Activated CD8-positive, alpha-beta T cell treated with anti-CD3 and anti-CD28 coated beads, Interleukin-2, amount 10 ng/mL, durations not matched to agents 7 days and 5 days (primary cell): ENCODE measurements at places on chromosomes 4 and X.

DNA sequence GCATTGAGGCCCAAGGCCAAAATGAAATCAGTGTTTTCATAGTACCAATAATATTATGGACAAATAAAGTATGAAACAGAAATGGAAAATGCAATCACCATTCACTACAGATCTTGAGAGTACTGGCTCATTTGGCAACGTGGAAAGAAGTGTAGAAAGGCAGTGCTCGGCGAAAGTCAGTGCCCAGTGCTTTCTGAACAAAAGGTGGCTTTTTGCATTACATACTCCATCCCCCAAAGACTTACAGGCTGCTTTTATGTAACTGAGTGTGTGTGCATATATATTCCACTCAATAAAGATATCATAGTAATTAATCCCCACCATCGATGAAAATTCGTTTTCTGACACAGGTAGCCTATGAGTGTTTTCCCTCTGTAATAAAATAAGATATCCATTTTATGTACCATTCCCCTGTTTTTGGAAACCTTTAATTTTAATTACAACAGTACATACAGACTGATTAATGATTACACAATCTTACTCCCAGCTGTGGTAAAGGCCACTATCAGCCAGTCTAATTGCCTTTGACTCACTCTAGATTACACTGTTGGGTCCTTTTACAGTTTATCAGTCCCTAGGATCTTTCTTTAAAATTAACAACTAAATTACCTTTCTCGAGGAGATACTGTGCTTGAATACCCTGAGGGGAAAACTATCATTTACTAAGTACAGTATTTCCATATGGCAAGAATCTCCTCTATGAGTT, 65.9 kb downstream of the MAD2L1 start:
- no peak overlapping the region for H3K27ac ChIP-seq
- H3K4me1 ChIP-seq, result no peaks in the 10 kb centered on the region
- H3K4me3 ChIP-seq, result no peak overlapping the region
- no peaks in the 10 kb centered on the region for H3K36me3 ChIP-seq
- H3K27me3 ChIP-seq, result peaks cover 2% of the 10 kb centered on the region

GRCh38 chr4:145625677-145626622, 6.8 kb downstream of the MMAA start:
- DNase-seq, result no peak
- peaks cover 33% of the 10 kb centered on the region for H3K36me3 ChIP-seq
- H3K4me1 ChIP-seq, result peaks cover 18% of the 10 kb centered on the region
- H3K4me3 ChIP-seq, result no peak overlapping the region

DNA sequence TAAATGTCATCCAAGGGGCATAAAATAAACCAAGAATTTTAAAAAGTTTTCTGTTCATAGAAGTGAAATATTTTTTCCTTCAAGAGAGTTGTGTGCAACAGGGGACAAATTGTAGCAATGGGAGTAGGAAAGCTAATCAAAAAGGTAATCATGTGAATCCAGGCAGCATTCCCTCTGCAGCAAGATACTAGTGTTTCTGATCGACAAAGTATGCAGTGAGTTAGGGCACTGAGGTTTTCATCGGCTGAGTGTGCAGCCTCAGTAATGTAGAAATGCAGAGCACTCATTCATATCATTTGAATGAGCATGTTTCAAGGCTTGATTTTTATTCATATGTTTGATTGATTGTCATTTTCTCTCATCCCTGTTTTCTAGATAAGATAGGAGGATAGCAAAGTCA, 321.7 kb downstream of the PCDH7 start:
- H3K27ac ChIP-seq, result no peak overlapping the region
- H3K4me3 ChIP-seq, result no peak overlapping the region
- H3K27me3 ChIP-seq, result no peaks in the 10 kb centered on the region

- H3K27me3 ChIP-seq, result no peaks in the 10 kb centered on the region
- H3K4me1 ChIP-seq, result no peaks in the 10 kb centered on the region
- no peak overlapping the region for H3K4me3 ChIP-seq
- H3K36me3 ChIP-seq, result no peaks in the 10 kb centered on the region
- DNase-seq, result no peak
Measured at GRCh38 chrX:46256875-46257274, 288.3 kb downstream of the ZNF674 start.

DNA sequence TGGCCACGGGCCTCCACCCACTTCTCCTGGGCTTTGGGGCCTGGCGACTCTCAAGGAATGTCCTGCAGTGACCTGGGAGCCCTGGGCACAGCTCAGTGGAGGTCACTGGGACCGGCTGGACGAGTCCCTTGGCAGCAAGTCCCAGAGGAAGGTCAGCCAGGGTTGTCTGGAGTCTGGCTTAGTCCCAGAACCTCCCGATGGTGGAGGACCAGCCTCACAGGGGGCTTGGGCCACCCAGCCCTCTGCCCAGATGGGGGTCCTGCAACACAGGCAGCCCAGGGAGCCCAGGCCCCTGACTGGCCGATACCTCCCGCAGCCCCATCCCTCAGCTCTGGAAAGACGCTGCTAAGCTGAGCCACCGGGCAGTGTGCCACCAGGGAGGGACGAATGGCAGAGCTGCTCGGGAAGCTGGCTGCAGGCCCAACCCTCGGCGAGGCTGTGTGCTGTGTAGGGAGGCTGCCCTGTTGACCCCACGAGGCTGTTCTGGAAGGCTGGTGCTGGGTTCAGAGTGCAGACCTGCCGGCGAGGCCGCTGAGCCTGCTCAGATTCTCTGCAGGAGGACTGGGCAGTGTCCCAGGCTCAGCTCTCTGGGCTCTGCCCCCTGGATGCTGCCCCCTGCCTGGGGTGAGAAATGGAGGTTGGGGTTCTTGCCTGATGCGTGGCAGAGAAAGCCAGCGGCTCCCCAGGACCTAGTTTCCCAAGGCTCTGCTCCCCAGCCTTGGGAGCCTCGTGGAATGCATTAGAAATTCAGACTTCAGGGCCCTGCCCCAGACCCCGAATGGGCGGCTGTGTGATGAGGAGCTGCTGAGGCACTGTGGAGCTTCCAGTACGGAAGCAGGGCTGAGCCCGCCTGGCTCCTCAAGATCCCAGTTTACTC, 61.7 kb downstream of the ADRA2C start:
- no peak for DNase-seq
- H3K27me3 ChIP-seq, result no peaks in the 10 kb centered on the region
- H3K4me3 ChIP-seq, result no peak overlapping the region
- no peaks in the 10 kb centered on the region for H3K36me3 ChIP-seq

- H3K27ac ChIP-seq, result no peak overlapping the region
- DNase-seq, result no peak
- peaks cover 19% of the 10 kb centered on the region for H3K27me3 ChIP-seq
- no peak overlapping the region for H3K4me3 ChIP-seq
Measured at GRCh38 chr4:40789771-40790170, 40.0 kb downstream of the NSUN7 start.

- no peak overlapping the region for H3K27ac ChIP-seq
- no peak for DNase-seq
- no peaks in the 10 kb centered on the region for H3K27me3 ChIP-seq
- H3K36me3 ChIP-seq, result no peaks in the 10 kb centered on the region
- H3K4me3 ChIP-seq, result no peak overlapping the region
Measured at GRCh38 chrX:85994797-85995196, 52.6 kb downstream of the CHM start.

DNA sequence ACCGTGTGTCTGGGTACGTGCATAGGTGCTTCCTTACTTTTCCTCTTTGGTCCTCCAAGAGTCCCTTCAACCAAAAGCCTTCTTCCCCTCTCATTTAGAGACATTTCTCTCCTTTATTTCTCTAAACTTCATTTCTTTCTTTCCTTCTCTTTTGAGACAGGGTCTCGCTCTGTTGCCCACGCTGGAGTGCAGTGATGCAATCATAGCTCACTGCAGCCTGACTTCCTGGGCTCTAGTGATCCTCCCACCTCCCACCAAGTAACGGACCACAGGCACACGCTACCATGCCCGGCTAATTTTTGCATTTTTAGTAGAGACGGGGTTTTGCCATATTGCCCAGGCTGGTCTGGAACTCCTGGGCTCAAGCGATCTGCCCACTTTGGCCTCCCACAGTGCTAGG, 42.2 kb downstream of the ACOX3 start:
- no peak for DNase-seq
- no peaks in the 10 kb centered on the region for H3K36me3 ChIP-seq
- no peak overlapping the region for H3K27ac ChIP-seq
- peaks cover 2% of the 10 kb centered on the region for H3K4me1 ChIP-seq
- H3K27me3 ChIP-seq, result no peaks in the 10 kb centered on the region

GRCh38 chr4:31467781-31468180, 747.6 kb downstream of the PCDH7 start:
- no peaks in the 10 kb centered on the region for H3K27me3 ChIP-seq
- H3K36me3 ChIP-seq, result no peaks in the 10 kb centered on the region
- no peaks in the 10 kb centered on the region for H3K4me1 ChIP-seq
- no peak for DNase-seq
- H3K4me3 ChIP-seq, result no peak overlapping the region
- no peak overlapping the region for H3K27ac ChIP-seq

DNA sequence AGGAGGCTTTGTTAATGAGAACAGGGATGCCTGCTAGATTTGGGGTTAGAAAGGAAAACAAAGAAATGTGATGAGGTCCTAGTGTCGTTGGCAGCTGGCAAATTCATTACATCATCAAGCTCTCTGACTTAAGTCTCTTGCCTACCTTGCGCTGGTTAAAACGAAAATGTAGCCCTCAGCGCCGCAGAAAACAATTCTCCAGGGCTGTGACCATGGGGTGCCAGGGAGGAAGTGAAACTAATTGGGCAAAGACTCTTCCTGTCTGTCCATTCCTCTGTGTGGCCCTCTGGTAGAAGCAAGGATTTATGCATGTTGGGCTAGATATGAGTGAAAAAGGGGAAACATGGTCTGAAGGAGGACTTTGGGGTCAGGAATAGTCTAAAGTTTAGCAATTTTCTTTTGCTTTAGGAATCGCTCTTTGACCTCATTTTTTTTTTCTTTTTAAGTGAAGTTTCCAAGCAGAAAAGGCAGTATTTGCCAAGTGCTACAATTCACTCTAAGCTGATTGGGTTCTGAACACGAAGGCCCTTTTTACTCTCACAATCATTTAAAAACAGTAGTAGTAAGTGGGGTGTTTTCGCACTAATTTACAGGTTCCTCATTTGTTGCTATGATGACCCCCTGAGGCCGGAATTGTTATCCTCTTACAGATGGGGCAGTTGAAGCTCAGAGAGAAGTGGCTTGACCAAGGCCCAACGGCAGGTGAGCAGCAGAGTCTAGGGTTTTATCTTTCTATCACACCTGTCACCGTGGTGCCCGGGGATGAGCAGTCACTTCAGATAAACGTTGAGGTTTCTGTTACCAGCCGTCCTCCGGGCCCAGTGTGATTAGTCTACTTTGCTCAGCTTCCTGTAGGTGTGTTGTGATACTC, 27.3 kb upstream of the CHRNA9 start:
- DNase-seq, result peak; percentile 83
- H3K4me3 ChIP-seq, result peak overlapping the region; percentile 64
- H3K27me3 ChIP-seq, result no peaks in the 10 kb centered on the region
- peaks cover 11% of the 10 kb centered on the region for H3K36me3 ChIP-seq
- H3K4me1 ChIP-seq, result peaks cover 91% of the 10 kb centered on the region
- peak overlapping the region; percentile 98 for H3K27ac ChIP-seq

- no peak for DNase-seq
- peaks cover 51% of the 10 kb centered on the region for H3K27me3 ChIP-seq
- no peak overlapping the region for H3K4me3 ChIP-seq
Measured at GRCh38 chr4:52045028-52045427, 6.1 kb upstream of the SPATA18 start.

- H3K4me1 ChIP-seq, result no peaks in the 10 kb centered on the region
- no peak overlapping the region for H3K27ac ChIP-seq
- no peak overlapping the region for H3K4me3 ChIP-seq
- no peaks in the 10 kb centered on the region for H3K36me3 ChIP-seq
Measured at GRCh38 chr4:173752610-173753230, 222.7 kb upstream of the HAND2 start.

GRCh38 chrX:64456828-64457227, 61.6 kb upstream of the MTMR8 start:
- no peak overlapping the region for H3K4me3 ChIP-seq
- DNase-seq, result no peak
- H3K27ac ChIP-seq, result no peak overlapping the region
- H3K4me1 ChIP-seq, result no peaks in the 10 kb centered on the region
- no peaks in the 10 kb centered on the region for H3K36me3 ChIP-seq

DNA sequence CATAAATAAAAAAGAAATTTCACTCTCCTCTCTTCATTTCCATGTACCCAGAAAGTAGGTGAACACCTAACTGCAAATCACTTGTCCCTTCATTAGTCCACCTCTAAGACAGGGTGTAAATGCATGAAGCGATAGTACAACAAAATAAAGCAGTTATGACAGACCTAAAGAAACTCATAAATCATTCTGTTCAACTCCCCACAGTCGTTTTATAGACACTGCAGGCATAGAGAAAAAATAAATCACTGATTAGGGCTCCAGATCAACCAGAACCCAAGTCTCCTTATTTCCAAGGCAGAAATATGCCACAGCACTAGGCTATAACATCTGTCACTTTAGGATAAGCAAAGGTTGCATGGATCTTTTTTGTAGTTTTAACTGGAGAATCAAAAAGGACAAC, 3.0 kb downstream of the RASGEF1B start:
- no peak for DNase-seq
- no peaks in the 10 kb centered on the region for H3K36me3 ChIP-seq
- H3K4me3 ChIP-seq, result no peak overlapping the region
- H3K27ac ChIP-seq, result no peak overlapping the region

DNA sequence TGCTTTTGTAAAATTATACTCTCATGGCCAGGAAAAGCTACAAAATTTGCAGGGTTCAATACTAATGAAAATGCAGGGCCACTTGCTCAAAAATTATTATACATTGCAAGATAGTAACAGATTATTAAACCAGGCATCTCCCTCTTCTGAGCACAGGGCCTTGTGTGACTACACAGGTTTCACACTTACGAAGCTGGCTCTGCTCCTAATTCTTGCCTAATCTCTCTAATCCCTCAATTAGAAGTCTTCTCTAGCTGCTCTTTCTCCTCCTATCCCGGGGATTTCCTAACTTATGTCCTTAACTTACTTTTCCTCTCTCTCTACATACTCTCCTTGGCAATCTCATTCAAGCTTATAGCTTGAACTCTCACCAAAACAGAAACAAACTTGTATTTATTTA, 168.3 kb downstream of the AREG start:
- DNase-seq, result no peak
- peaks cover 2% of the 10 kb centered on the region for H3K27me3 ChIP-seq
- H3K4me1 ChIP-seq, result no peaks in the 10 kb centered on the region
- no peak overlapping the region for H3K27ac ChIP-seq
- no peaks in the 10 kb centered on the region for H3K36me3 ChIP-seq
- no peak overlapping the region for H3K4me3 ChIP-seq

- no peaks in the 10 kb centered on the region for H3K27me3 ChIP-seq
- H3K4me3 ChIP-seq, result no peak overlapping the region
- no peaks in the 10 kb centered on the region for H3K4me1 ChIP-seq
- no peaks in the 10 kb centered on the region for H3K36me3 ChIP-seq
- no peak overlapping the region for H3K27ac ChIP-seq
- DNase-seq, result no peak
Measured at GRCh38 chrX:57422289-57422688, 135.8 kb downstream of the FAAH2 start.

- no peak overlapping the region for H3K4me3 ChIP-seq
- peak overlapping the region; percentile 72 for H3K27ac ChIP-seq
- H3K36me3 ChIP-seq, result no peaks in the 10 kb centered on the region
- DNase-seq, result peak; percentile 44
Measured at GRCh38 chrX:134803551-134804183, 145.4 kb upstream of the PLAC1 start.

GRCh38 chr4:139175646-139176301, 1.2 kb downstream of the ELF2 start:
- H3K36me3 ChIP-seq, result no peaks in the 10 kb centered on the region
- H3K27ac ChIP-seq, result no peak overlapping the region
- H3K27me3 ChIP-seq, result peaks cover 24% of the 10 kb centered on the region
- no peak for DNase-seq

GRCh38 chr4:13218326-13218958, 265.7 kb downstream of the RAB28 start:
- DNase-seq, result no peak
- H3K4me1 ChIP-seq, result no peaks in the 10 kb centered on the region
- no peaks in the 10 kb centered on the region for H3K36me3 ChIP-seq
- no peaks in the 10 kb centered on the region for H3K27me3 ChIP-seq
- H3K4me3 ChIP-seq, result no peak overlapping the region
